ENCODE measurements at places on chromosomes 2 and 18. TPM values are rescaled to one million over a fixed set of nuclear protein-coding genes. Genes with fewer than 3 reads are reported as not detected.

The CXCR4 gene
- not detected for total RNA-seq

The ABCA12 gene
- 2.7 TPM for total RNA-seq

The B4GALT6 gene
- total RNA-seq, result 7.7 TPM

The C2orf69 gene
- 7.9 TPM for total RNA-seq

The VWA3B gene
- total RNA-seq, result 0.08 TPM

The EHD3 gene
- total RNA-seq, result 4.1 TPM

The MPP4 gene
- 0.55 TPM for total RNA-seq

The EFHD1 gene
- total RNA-seq, result not detected

The EIF5B gene
- total RNA-seq, result 20.7 TPM

The KLHL14 gene
- total RNA-seq, result not detected

The CHST10 gene
- 5.6 TPM for total RNA-seq

The FBLN7 gene
- total RNA-seq, result 0.23 TPM

The HOXD10 gene
- not detected for total RNA-seq

The MC5R gene
- total RNA-seq, result not detected

The TDRD15 gene
- total RNA-seq, result not detected

Measured in hair follicular keratinocyte (primary cell).